NCI-H1417 (cell line): ENCODE measurements at places on chromosomes 4 and X.
A peak's percentile ranks its signal among the peaks of the same experiment; 100 is the strongest.

- DNase-seq = no peak
Observed at GRCh38 chr4:155820887-155821518, 45.1 kb downstream of the ASIC5 start.

DNA sequence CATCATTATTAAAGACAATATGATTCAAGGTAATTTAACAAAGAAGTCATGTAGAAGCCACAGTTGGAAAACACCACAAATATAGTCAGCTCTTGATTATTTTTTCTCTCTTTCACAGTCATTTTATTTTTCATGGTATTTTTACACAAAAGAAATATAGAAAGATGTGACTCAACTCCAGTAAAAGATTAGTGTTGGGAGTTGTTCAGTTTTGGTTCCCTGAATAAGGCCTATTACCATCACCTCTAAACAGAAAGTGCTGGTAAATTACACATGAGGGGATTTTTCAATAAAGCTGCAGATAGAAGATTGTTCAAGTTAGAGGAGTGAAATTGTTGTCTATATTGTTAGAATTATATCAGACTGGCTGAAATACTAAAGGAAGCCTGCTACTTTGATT lies 107.0 kb downstream of the DDIT4L start:
- DNase-seq = no peak

DNA sequence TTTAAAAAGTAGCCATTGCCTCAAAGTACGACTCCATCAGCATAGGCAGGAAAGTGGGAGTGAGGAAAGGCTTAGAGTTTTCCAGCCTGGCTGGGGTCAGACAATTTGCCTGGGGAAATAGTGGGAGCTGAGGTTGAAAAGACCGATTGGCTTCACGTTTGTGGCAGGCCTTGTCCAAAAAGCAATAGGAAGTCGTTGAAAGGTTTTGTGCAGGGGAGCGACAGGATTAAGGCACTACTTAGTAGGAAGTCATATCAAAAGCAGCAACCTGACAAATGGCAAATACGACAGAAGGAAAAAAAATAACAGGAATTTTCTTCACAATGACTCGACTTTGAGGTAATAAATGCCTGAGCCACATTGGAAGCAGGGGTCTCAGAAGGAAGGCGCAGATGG lies 691 bp upstream of the EREG start:
- no peak for DNase-seq

DNA sequence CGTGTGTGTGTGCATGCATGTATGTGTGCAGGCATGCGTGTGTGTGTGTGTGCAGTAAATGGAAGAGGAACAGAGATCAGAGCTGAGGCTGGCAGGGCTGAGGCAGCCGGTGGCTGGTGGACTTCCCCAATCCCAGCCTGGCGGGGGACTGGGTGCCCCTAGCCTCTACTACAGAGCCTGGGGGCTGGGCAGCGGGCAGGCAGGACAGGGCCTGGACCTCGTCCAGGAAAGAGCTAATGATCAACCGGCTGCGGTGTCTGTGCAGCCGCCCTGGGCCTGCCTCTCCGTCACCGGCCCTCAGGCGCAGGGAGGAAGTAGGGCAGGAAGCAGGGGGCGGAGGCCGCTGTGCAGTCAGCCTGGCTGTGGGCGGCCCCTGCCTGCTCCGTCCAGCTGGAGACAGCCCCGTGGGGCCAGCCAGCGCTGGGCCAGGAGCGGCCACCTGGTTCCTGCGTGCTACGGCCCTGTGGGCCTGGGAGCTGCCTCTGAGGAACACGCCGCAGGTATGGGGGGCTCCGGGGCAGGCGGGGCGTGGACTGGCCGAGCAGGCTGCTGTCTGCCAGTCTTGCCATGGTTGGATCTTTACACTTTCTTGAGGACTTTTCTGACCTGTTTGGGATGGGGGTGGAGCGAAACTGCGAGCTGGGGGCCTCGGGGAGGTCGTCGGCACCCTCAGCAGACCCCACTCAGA lies at the start of gene SH3TC1:
Gene SH3TC1, plus strand, starts transcription at position 385 of the 688 bp plus-strand sequence. CDS start 5,905 bp downstream, outside the sequence.
- no peak for DNase-seq

- no peak for DNase-seq
Observed at GRCh38 chrX:110224926-110225617, 92.8 kb downstream of the AMMECR1 start.

GRCh38 chr4:159248384-159249178 lies 145.7 kb downstream of the RAPGEF2 start:
- DNase-seq = peak; percentile 7

DNA sequence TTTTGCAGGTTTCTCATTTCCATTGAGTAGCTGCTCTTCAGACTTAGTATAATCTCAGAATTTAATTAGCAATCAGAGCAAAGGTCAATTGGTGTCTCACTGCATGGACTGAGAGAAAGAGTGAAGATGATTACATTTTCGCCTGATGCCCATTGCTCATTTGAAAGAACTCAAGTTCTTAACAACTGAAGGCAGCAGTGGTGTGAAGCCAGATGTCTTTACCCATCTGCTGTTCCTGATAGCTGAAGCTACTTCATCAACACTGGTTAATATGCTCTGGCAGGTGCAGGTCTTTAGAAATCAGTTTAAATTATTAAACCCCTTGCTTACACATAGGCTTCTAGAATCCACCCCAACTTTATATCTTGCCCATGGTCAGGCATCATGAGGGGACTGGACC lies 64.5 kb upstream of the FRAS1 start:
- DNase-seq = no peak

DNA sequence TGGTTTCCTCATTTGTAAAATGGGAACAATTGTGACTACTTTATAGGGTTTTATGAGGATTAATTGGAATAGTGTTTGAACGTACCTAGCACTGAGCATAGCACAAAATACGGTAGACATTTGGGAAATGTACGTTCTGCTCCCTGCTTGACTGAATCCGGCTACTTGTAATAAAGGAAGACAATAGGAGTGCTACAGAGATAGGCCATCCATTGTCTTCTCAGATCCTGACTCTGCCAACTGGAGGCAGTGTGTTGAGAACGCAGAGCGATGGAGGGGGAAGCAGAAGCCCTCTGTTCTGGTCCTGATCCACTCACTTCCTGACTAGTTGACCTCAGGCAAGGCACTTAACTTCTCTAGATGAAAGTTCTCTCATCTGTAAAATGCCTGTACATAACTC lies 26.4 kb downstream of the ENPP6 start:
- no peak for DNase-seq

- DNase-seq = peak; percentile 66
Observed at GRCh38 chr4:77820649-77821561, 1.7 kb upstream of the CNOT6L start.

DNA sequence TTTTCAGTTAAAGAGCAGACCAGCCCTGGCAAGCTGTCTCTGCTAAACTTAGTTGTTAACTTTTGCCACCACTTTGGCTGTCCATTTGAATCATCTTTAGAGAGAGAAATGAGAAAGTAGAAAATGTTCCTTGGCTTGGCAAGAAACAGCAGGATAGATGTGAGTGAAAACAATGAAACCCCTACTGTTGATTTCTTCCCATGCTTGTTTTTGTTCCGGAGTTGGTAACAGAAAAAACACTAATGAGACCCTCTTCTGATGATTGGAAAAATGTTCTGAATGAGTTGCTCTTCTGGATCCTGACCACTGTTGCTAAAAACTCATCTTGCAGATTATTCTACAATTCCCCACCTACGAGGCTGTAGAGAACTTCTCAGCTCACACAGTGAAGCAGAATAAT lies 203.3 kb downstream of the MAPK10 start:
- no peak for DNase-seq

- no peak for DNase-seq
Observed at GRCh38 chr4:82629238-82630000, 67.6 kb upstream of the TMEM150C start.

- DNase-seq = no peak
Observed at GRCh38 chrX:12950851-12951594, 23.9 kb upstream of the TMSB4X start.

- no peak for DNase-seq
Observed at GRCh38 chrX:105650986-105651385, 171.4 kb upstream of the NRK start.

GRCh38 chr4:65580551-65580950 lies 89.7 kb downstream of the EPHA5 start:
- DNase-seq = no peak

- DNase-seq = peak; percentile 63
Observed at GRCh38 chrX:54042609-54043021, 1.7 kb downstream of the PHF8 start.

DNA sequence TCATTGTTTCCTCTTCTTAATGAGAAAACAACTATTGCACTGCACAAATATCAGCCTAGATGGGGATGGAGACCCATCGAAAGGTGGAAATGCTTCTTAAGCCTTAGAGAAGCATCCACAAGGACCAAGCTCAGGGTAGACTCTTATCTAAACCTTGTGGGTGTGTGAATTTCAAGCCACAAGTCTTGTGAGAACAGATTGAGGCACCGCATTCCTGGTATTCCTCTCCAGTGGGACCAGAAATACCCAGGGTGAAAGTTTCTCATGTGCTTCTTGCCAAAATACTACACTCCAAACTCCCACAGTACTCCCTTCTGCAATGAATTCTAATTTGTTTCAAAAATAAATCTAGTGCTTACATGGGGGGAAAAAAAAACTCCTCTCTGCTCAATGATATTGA lies 375.6 kb downstream of the PDGFC start:
- DNase-seq = no peak

DNA sequence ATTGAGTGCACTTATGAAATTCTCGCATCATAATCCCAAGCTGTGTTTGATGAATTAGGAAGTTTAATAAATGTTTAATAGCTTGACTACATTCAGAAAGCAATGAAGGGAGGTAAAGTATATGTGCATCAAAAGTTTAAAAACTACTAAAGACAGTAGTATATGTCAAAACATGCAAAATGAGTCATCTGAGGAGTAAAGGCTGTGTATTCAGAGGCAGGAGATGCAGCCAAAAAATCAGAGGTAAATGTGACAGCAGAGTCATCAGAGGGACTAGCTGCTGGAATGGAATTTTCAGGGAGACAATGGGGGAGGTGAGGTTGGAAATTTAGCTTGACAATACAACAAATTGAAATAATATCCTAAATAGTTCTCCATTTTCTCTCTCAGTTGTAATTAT lies 127.0 kb upstream of the FUNDC1 start:
- no peak for DNase-seq

DNA sequence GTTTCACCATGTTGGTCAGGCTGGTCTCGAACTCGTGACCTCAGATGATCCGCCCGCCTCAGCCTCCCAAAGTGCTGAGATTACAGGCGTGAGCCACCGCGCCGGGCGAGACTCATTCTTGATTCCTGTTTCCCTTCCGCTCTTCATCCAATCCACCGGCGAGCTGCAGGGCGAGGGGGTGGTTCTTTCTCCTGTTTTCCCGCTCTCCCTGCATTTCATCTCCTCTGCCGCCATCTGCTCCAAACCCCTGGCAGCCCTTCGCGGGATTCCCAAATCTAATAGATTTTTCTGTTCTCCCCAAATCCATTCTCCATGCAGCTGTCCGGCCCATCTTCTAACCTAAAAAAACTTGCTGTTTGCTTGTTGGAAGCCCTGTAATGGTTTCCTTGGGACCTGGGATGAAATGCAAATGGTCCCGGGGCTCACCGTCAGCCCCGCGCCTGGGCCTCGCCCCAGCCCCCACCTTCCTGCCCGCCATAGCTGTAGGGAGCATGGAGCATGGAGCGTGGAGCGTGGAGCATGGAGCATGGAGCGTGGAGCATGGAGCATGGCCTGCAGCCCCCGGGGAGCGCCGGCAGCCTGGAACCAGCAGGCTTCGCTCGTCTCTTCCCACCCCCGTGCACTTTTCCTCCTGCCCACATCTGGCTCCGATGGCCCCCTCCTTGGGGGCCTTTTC lies 1.1 kb downstream of the ZFP42 start:
- no peak for DNase-seq

DNA sequence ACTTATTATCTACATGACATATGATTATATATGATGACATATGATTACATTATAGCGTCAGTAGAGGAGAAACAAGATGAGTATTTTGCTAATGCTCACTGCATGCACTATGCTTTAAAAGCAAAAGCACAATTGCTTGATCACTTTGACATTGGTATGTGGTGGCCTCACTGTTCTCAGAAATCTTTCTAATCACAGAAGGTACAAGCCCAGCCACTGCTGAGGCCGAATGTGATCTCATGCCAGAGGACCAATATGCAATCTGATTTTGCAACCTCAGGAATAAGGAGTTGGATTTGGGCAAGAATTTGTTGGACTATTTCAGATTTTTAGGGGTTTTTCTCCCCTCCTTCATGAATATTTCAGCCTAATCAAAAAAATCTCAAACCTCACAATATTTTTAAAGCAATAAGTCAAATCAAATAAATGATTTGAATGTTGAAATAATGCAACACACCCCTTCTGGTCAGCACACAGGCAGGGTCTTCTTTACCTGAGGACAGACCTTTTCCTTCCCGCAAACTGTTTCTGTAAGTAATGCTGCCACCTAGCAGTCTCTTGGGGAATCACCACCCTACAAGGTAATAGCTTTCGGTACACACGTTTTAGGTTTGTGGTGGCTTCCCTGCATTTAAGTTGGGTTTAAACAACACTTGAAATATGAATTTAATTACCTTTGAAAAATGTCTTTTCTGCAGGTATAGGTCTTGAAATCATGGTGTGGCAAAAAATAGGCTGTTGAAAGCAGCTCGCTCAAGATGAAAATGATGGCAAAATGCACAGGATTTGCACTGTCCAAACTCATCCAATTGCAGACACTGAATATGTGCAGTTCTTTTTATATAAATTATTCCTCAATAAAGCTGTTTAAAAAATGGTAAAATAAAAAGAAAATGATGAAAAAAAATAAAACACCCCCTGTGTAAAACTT lies 4.8 kb upstream of the CXCL13 start:
- DNase-seq = peak; percentile 45

DNA sequence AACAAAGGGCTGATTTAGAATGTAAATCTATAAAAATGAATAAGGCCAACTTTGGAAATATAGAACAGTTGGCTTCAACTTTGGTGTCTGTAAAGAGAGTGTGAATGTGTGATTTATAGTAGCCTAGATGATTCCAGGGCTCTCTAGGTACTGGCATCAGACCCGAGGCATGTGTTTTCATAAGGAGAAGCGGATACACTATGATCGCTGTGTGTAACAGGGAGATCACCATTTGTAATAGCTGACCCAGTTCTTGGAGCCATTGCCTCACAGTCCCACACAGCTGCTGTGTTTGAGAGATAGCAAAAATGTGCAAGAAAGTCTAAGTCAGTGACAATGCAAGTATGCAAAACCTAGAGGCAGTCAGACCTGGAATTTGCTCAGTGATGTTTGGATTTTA lies 135.1 kb downstream of the REPS2 start:
- no peak for DNase-seq

GRCh38 chr4:121551881-121552280 lies 144.9 kb downstream of the ANXA5 start:
- DNase-seq = no peak

- DNase-seq = no peak
Observed at GRCh38 chr4:57136281-57136680, 26.1 kb upstream of the IGFBP7 start.

- DNase-seq = no peak
Observed at GRCh38 chr4:180057299-180057721, 2185.9 kb upstream of the TENM3 start.
